ENCODE measurements at places on chromosomes 7 and 10. TPM values are rescaled to one million over a fixed set of nuclear protein-coding genes. Genes with fewer than 3 reads are reported as not detected.

The PPP1R17 gene
- not detected for total RNA-seq

The ELOVL3 gene
- not detected for total RNA-seq

The DYDC2 gene
- not detected for total RNA-seq

The OPALIN gene
- total RNA-seq = not detected

The C10orf90 gene
- total RNA-seq = 0.22 TPM

The ACSM6 gene
- not detected for total RNA-seq

The DNAH11 gene
- total RNA-seq = 0.51 TPM

The MSMB gene
- total RNA-seq = not detected

- no peaks in the 10 kb centered on the region for H3K36me3 ChIP-seq
- no peak for DNase-seq
- no peaks in the 10 kb centered on the region for H3K27me3 ChIP-seq
- no peak overlapping the region for H3K27ac ChIP-seq
- peaks cover 8% of the 10 kb centered on the region for H3K4me1 ChIP-seq
Observed at GRCh38 chr7:20314198-20314597, 16.5 kb upstream of the ITGB8 start.

DNA sequence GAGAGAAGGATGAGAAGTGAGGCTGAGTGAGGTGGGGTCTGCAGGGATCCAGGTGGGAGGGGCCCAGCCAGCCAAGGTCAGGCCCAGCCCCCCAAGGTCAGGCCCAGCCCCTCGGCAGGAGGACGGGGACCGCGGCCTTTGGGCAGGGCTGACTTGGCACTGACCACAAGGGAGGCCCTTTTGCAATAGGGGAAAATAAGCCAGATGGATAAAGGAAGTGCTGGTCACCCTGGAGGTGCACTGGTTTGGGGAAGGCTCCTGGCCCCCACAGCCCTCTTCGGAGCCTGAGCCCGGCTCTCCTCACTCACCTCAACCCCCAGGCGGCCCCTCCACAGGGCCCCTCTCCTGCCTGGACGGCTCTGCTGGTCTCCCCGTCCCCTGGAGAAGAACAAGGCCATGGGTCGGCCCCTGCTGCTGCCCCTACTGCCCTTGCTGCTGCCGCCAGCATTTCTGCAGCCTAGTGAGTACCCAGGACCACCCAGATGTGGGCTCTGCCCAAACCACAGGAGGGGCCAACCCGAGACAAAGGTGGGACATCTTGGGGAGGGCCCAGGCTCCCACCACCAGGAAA is at the start of gene PILRA:
TSS of gene PILRA (plus strand) at position 227 of the 571 bp plus-strand sequence. CDS start at position 397, 170 bp downstream.
- H3K27ac ChIP-seq = no peak within 1 kb of the TSS
- no peaks in the 10 kb centered on the region for H3K27me3 ChIP-seq

DNA sequence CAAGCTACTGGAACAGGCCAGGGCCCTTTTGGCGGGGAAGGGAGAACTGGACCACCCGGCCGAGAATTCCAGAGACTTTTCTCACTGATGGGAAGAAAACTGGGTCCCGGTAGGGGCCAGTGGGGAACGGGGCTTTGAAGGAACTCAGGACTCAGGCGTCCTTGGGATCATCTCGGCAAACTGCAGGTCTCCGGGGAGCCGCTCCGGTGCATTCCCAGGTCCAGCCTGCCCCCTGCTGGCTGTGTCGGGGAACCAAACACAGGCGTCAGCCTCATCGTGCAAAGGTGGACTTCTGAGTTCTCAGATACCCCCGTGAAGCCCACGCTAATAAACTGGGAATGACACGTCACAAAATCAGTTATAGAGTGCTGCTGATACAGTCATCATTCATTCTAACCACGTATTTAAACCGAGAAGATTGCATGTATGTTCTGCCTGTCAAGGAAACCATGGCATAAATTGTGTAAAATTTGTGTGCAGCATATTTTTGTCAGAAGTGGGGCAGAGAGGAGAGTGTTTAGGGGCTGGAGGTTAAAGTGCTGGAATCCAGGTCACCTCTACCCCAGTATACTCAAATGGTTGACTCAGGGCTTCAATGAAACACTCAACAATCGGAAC is 76.1 kb upstream of the CPXM2 start:
- no peaks in the 10 kb centered on the region for H3K36me3 ChIP-seq
- no peak overlapping the region for H3K27ac ChIP-seq
- H3K4me1 ChIP-seq = peaks cover 10% of the 10 kb centered on the region
- H3K27me3 ChIP-seq = peaks cover 17% of the 10 kb centered on the region
- peak; percentile 76 for DNase-seq

DNA sequence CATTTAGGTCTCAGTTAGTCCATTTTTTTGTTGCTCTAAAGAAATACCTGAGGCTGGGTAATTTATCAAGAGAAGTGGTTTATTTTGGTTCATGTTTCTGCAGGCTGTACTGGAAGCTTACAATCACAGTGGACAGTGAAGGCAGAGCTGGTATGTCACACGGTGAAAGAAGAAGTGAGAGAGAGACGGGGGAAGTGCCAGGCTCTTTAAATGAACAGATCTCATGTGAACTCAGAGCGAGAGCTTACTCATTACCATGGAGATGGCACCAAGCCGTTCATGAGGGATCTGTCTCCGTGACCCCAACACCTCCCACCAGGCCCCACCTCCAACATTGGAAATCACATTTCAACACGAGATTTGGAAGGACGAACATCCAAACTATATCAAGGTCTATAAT is 18.9 kb upstream of the PNLIPRP3 start:
- DNase-seq = no peak
- H3K36me3 ChIP-seq = no peaks in the 10 kb centered on the region
- H3K27ac ChIP-seq = no peak overlapping the region

DNA sequence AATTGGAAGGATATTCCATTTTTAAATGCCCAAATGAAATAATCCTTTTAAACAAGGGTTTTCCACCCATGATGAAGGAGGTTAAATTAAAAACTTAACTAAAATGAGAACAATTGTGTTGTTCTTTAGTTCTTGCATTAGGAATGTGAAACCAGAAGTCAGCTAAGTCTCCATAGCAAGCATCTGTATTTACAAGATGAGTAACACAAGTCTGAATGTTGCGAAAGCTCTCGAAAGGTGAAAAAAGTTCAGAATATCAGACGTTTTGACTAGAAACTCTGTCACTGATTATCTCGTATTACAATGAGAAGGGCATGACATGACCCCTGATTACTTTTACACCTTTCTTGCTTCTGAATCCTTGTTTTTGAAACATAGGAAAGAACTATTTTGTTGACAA is 149.6 kb downstream of the BICC1 start:
- H3K27me3 ChIP-seq = no peaks in the 10 kb centered on the region
- H3K27ac ChIP-seq = peak overlapping the region; percentile 93
- H3K36me3 ChIP-seq = 0 out of 2 replicates have a peak, but pooled peaks cover 7% of the 10 kb centered on the region
- H3K4me1 ChIP-seq = peaks cover 48% of the 10 kb centered on the region
- peak; percentile 94 for DNase-seq

GRCh38 chr7:88599528-88599927 is 160.0 kb upstream of the ZNF804B start:
- no peaks in the 10 kb centered on the region for H3K4me1 ChIP-seq
- H3K27ac ChIP-seq = no peak overlapping the region
- no peaks in the 10 kb centered on the region for H3K36me3 ChIP-seq
- no peak for DNase-seq

DNA sequence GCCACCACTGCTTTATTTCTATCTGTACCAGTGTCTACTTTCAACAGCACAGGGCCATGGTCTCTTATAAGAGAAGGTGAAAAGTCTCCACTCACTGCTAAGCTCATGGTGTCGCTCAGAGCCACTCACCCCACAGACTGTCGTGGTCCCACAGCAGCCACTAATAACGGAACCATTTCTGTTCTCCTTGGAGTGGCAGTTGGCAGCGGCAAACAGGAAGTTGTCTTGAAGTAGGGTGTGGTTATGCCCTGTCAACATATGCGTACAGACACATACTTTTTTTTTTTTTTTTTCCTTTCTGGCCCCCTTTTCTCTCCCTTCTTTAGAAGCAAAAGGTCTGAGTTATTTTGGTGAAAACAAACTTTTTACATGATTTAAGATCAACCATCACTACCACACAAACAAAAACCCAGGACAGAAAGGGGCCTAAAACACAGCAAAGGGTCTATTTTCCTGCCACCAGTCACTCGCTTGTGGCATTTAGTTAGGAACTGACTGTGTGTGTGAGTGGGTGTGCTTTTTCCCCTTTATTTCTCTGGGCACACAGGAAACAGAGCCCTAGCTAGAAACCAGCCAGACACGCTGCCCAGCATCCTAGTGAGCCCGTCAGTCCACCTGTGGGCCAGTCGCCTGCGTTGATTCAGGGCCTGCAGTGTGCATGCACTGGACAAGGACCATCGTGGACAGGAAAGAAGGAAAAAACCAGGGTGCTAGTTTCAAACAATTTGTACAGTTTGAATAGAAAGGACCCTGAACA is 96.7 kb upstream of the EFCAB10 start:
- no peaks in the 10 kb centered on the region for H3K27me3 ChIP-seq
- DNase-seq = peak; percentile 6
- H3K4me3 ChIP-seq = peak overlapping the region; percentile 60
- H3K27ac ChIP-seq = no peak overlapping the region
- peaks cover 19% of the 10 kb centered on the region for H3K4me1 ChIP-seq

GRCh38 chr7:154906201-154906600 is 96.7 kb downstream of the PAXIP1 start:
- no peak for DNase-seq
- H3K27ac ChIP-seq = no peak overlapping the region
- H3K4me3 ChIP-seq = no peak overlapping the region

- H3K4me1 ChIP-seq = peaks cover 12% of the 10 kb centered on the region
- no peak overlapping the region for H3K4me3 ChIP-seq
- peak; percentile 81 for DNase-seq
Observed at GRCh38 chr7:48299580-48300169, 128.4 kb downstream of the ABCA13 start.

DNA sequence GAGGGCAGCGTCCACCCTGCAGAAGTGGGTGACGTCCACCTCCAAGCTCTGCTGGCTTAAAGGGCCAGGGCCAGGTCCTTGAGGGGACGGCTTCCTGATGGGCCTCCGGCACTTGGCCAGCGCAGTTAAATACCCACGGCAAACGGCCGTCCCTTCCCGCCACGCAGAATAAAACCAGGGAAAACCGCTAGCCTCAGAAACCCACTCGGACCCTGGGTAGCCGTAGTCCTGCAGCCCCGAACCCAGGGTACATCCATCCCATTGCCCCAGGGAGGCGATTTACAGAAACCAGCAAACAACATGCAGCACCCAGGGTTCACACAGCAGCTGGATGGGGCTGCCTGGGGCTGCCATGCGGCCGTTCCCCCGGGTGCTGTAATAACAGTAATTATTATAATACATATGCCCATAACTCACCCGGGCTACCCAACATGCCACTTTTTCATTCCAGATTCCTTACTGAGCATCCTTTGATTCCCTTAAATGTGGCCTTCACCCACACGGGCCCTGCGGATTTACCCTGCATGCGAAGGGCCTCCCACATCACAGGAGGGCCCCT is 81.5 kb upstream of the PDGFA start:
- H3K36me3 ChIP-seq = no peaks in the 10 kb centered on the region
- H3K4me3 ChIP-seq = no peak overlapping the region
- no peaks in the 10 kb centered on the region for H3K27me3 ChIP-seq
- H3K27ac ChIP-seq = no peak overlapping the region
- DNase-seq = no peak

DNA sequence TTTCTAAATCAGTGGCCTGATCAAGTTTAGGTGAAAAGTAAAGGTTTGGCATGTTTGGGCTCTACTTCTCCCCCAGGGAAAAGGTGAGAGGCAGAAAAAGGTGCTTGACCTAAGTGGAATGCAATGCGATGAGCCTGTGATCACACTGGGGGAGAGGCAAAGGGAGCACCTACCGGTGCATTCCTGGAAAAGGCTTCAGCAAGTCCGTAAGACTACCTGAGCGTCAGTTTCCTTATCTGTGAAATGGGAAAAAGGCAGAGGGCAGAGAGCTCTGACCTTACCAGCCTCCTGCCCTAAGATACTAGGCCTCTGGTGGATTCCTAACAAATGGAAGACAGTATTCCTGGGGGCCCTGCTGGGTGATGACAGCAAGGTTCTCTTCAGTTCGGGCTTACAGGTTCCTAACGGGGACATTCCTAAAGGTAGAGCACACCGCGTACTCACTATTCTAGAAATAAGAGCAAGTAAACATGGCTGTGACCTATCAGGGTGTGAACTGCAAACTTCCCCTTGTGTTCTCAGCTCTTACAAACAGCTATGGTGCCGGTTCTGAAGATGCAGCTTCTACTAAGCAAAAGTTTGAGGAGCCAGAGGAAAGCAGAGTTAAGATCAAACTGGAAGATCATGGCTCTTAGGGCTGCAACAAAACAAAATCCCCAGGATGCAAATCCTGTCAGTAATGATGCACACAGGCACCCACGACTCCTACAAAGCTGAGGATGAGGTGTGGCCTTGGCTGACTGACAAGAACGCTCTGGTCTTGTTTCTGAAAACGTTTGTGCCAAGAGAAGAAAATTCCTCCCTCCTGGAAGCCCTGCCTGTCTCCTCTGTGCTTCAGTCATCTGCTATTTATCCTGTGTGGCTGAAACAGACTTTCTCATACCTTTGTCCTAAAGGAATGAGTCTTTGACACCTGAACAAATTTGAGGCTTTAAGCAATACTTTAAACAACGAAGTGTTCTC is 13.3 kb upstream of the ACSL5 start:
- H3K4me3 ChIP-seq = no peak overlapping the region
- H3K4me1 ChIP-seq = peaks cover 32% of the 10 kb centered on the region
- H3K36me3 ChIP-seq = no peaks in the 10 kb centered on the region
- DNase-seq = peak; percentile 81
- H3K27me3 ChIP-seq = no peaks in the 10 kb centered on the region
- peak overlapping the region; percentile 66 for H3K27ac ChIP-seq

- H3K27ac ChIP-seq = peak overlapping the region; percentile 68
- H3K27me3 ChIP-seq = no peaks in the 10 kb centered on the region
- peaks cover 32% of the 10 kb centered on the region for H3K4me1 ChIP-seq
- peak; percentile 63 for DNase-seq
Observed at GRCh38 chr7:32587411-32587948, 92.2 kb downstream of the AVL9 start.

GRCh38 chr7:32618470-32618869 is 123.2 kb downstream of the AVL9 start:
- no peak overlapping the region for H3K4me3 ChIP-seq
- no peaks in the 10 kb centered on the region for H3K27me3 ChIP-seq
- no peak for DNase-seq
- peaks cover 14% of the 10 kb centered on the region for H3K4me1 ChIP-seq
- no peak overlapping the region for H3K27ac ChIP-seq
- no peaks in the 10 kb centered on the region for H3K36me3 ChIP-seq

- H3K36me3 ChIP-seq = peaks cover 87% of the 10 kb centered on the region
- no peak for DNase-seq
- H3K27ac ChIP-seq = no peak overlapping the region
- peaks cover 33% of the 10 kb centered on the region for H3K4me1 ChIP-seq
Observed at GRCh38 chr10:62069452-62070178, 168.1 kb downstream of the ARID5B start.

DNA sequence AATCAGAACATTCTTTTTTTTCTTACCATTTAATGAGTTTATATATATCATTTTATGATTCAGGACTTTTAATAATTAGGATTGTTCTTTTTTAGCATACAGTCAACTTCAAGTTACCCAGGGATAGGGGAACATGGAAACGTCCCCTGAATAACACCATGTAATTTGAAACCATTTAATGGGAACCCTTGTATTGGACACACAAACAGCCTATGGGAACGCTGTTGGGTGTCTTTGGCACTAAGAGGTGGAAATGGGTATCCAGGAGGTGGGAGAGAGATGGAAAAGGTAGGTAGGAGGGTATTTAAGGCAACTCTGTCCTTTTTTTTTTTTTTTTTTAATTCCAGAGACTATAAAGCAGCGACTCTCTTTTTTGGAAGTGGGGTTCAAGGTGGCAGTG is 2.6 kb downstream of the LUC7L2 start:
- no peaks in the 10 kb centered on the region for H3K27me3 ChIP-seq
- peak overlapping the region; percentile 98 for H3K4me3 ChIP-seq
- DNase-seq = no peak
- H3K4me1 ChIP-seq = peaks cover 38% of the 10 kb centered on the region
- H3K36me3 ChIP-seq = peaks cover 17% of the 10 kb centered on the region

GRCh38 chr10:127908106-127908958 is 1.4 kb downstream of the PTPRE start:
- peaks cover 21% of the 10 kb centered on the region for H3K4me1 ChIP-seq
- peak overlapping the region; percentile 48 for H3K27ac ChIP-seq
- H3K36me3 ChIP-seq = no peaks in the 10 kb centered on the region
- H3K27me3 ChIP-seq = no peaks in the 10 kb centered on the region
